AG20443 (cell line): ENCODE measurements at places on chromosomes 5 and 9.

- no peak for DNase-seq
These were observed 131.7 kb downstream of the WDR41 start for GRCh38 chr5:77360381-77360780.

- DNase-seq = no peak
These were observed 307.2 kb downstream of the HTR1A start for GRCh38 chr5:63655043-63655442.

DNA sequence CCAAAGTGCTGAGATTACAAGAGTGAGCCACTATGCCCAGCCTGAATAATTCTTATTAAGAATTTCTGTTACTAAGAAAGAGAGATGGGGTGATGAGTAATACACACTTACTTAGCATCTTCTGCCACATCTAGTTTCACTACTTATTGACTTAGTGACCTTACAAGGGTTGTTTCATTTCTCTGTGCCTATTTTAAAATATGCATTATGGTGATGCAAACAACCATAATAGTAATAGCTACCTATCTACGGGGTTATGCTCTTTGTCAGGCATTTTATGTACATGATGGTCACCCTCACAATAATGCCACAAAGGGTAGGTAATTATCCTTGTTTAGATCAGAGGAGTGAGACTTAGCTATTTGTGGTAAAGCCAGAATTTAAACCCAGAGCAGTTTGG, 499.0 kb upstream of the SGCD start:
- no peak for DNase-seq

- DNase-seq = peak; percentile 66
These were observed 13.8 kb upstream of the PLEKHG4B start for GRCh38 chr5:77957-78804.

DNA sequence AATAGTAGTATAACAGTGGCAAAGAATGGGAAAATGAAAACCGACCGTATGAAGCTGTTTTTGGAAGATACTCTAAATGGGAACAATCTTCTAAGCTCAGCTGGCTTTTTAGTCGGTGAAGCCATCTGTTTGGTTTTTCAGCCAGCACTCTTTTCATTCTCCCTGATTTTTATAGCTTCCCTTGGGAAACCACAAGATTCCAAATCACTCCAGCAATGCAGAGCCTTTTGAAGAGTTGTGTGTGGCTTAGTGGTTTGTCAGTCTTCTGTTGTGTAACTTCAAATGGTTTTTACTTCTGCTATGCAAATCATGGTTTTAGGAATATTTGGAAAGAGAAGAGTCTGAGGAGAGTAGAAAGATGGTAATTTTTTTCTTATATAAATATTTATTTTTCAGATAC, 180.7 kb downstream of the KDM4C start:
- DNase-seq = peak; percentile 77

DNA sequence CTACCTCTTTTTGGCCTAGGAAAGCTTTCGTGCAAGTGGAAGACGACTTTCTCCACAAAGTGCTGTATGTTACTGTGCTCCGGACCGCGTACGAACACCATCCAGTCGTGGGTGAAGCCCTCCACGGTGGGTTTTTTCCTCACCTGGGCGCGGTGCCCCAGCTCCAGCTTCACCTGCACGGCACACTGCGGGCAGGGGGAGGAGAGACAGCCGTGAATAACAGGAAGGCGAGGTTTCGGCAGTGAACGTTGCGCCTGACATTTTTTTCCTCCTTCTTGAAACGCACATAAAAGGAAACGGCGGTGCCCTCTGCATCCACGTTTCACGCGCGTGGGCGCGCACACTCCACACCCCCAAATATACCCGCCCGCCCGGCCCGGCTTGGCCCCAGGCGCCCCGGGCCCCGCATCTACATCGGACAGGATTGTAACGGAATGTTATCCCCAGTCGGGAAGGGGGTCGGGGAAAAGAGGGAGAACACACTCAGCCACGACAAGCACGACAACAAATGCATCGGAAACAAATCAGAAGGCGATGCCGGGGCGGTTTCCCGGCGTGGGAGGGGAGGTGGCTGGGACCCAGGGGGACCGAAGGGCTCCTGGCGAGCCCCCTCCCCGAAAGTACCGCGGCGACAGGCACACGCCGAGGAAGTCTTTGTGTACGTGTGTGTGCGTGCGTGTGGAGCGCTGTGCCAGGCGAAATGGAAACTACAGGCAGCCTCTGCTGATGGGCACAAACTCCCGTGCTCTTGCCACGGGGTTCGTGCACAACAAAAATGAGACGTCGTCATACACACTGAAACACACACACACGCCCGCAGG, 1.4 kb downstream of the MLLT3 start:
- peak; percentile 29 for DNase-seq

DNA sequence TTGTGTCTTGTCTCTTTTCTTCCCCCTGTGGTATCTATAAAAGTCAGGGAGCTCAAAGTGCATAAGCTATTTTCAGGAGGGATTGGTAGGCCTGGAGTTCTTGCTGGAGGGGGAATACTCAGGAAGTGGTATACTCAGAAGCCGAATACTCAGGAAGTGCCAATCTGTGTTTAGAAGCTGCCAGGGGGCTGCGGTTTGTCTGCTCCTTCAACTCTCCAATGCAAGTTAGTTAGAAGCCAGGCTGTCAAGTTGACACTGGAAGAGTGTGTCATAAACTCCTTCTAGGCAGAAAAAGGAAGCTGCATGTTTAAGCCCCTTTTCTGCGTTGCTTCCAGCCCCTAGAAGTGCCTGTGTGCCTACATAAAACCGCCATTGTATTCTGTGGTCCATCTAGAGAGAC, 366.5 kb downstream of the TAF11L14 start:
- no peak for DNase-seq

GRCh38 chr9:111599092-111599954, at the start of gene PTGR1:
PTGR1 (minus strand) TSS chr9:111599647; CDS start chr9:111597422, 2,225 bp downstream.
- peak; percentile 91 for DNase-seq

- peak; percentile 99 for DNase-seq
These were observed 23.6 kb upstream of the FIBCD1 start for GRCh38 chr9:130962418-130963316.

- no peak for DNase-seq
These were observed 522.3 kb upstream of the NUDT12 start for GRCh38 chr5:104084896-104085295.

DNA sequence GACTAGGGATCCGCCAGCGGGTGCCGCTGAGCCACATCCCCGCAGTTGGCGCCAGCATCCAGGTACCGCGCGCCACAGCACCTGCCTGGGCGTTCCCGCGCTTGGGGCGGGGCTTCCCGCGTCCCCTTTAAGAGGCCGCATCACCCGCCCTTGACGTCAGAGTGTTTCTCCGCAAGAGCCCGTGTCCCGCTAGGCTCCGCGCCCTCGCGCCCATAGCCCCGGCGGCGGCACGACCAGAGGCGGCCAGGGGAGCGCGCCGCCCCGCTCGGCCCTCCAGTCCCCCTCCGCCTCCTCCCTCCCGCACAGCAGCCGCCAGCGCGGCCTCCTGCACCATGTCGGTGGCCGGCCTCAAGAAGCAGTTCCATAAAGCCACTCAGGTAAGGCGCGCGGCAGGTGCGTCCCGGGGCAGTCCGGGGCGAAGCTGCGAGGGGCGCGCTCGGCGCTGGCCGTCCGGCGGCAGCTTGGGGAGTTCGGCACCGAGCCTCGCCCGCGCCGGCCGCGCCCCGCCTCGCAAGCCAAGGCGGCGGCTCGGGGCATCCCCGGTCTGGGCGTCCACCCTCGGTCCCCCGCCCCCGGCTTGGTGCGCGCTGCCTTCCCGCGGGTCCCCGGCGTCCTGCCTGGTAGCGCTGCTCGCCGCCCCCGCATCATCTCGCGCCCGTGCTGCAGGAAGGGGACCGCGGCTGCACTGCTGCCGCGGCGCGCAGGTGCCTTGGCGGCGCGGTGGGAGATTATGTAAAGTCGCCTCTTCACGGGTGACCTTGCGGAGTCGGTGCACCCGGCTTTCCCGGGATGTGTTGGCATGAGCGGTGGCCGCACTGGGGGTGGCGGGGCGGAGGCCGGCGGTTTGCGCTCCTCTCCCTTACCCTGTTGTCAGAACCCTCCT, at the start of gene SH3GL2:
TSS of gene SH3GL2 (plus strand) at position 156 of the 883 bp plus-strand sequence.
- DNase-seq = peak; percentile 60

DNA sequence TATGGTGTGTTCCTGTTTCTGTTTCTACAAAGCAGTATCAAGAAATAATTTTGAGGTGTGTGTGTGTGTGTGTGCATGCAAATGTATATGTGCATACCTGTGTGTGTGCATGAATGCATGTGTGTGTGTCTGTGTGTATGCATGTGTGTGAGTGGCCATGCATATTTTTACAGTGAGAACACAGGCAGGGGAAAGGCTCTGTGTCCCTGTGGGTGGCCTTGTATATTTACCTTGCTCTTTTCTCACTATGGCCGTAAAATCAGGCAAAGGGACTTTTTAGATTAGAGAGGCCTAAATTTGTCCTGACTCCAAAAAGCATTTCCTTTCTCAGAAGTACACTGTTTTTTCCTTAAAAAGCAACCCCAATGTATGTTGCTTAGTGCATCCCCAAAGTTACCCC, 293.4 kb downstream of the MARCHF11 start:
- DNase-seq = no peak

DNA sequence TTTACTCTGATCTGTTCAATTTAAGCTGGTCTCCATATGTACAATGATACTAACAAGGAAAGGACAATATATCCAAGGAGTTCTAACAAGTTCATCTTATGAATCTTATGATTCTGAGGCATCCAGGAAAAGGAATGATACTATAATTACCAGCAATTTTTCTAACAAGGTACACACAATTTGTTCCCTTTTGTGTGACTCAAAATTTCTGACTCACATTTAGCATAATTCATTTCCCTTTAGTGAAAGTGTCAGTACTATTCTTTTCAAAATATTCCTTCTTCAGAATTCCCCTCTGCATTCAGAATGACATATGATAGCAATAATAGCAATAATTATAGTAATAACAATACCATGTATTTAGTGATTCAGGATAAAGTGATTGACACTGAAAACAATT, 594.8 kb downstream of the DMRTA1 start:
- no peak for DNase-seq

GRCh38 chr9:116390303-116391228, 237.0 kb downstream of the PAPPA start:
- no peak for DNase-seq

- DNase-seq = no peak
These were observed 31.4 kb downstream of the PPARGC1B start for GRCh38 chr5:149761461-149761860.

GRCh38 chr9:124551472-124552272, 44.5 kb upstream of the NR5A1 start:
- DNase-seq = peak; percentile 86

DNA sequence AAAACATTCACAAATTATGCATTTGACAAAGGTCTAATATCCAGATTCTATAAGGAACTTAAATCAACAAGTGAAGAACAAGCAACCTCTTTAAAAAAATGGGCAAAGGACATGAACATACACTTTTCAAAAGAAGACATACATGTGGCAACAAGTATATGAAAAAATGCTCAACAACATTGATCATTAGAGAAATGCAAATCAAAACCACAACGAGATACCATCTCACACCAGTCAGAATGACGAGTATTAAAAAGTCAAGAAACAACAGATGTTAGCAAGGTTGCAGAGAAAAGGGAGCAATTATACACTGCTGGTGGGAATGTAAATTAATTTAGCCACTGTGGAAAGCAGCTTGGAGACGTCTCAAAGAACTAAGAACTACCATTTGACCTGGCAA, 38.9 kb upstream of the TNFSF15 start:
- no peak for DNase-seq

- DNase-seq = peak; percentile 83
These were observed 363.3 kb upstream of the RPS23 start for GRCh38 chr5:82641331-82642003.

- DNase-seq = no peak
These were observed 106.7 kb upstream of the SH3GL2 start for GRCh38 chr9:17472126-17472525.

DNA sequence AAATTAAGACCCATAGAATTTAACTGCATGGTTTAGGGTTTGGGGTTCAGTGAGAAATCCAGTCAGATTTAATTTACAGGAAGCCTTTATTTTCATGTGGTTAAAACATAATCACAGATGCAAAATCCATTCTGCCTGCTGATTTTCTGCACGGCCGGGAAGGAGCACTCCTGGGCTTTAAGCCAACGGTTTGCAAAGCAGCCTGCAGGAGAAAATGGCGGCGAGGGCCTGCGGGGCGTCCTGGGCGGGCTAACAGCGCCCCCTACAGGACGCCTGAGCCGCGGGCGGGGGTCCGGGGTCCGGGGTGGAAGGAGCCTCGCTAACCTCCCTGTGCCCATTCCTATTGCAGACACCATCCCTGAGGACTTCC, 47.6 kb downstream of the THBS4 start:
- DNase-seq = peak; percentile 92

DNA sequence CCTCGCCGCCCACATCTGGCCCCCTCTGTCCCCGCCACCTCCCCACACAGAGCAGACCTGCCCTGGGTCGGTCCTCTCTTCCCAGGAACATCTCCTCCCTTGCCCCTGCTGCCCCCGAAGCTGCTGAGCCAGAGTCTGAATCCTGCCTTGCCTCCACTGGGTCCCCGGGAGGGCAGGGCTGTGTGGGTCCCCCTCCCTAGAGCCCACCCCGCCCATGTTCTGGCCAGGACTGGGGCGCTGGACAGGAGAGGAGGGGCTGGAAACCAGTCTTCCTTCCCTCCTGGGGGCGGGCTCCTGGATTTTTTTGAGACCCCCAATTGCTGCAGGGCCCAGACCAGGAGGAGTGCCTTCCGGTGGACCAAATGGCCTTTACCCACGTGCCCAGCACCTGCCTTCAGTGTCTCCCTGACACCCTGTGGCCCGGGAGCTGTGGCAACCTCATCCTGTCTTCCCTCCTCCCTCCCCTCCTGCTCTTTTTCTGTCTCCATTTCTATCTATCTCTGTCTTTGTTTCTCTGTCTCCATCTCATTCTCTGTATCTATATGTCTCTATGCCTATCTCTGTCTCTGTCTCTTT, 12.1 kb downstream of the MRPL36 start:
- DNase-seq = no peak

DNA sequence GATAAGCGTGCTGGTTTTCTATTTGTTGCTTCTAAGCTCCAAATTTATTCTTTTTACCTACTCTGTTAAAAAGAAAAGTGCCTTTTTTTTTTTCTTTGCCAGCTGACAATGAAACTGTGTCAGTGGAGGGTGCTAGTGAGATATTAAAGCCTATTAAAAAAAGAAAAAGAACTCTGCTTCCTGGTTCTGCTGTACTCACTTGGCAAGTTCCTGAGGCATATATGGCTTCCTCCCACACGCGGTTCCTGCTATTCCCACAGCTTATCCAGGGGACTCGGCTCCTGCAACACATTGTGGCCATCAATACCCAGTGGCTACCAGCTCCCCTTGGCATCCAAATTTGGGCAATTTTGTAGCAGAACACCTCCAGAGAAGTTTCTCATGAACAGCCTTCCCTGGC, 1977.7 kb upstream of the CDH9 start:
- DNase-seq = no peak
